Activated T-cell treated with anti-CD3 and anti-CD28 coated beads for 4 hours (primary cell): ENCODE measurements at places on chromosomes 7 and 10.

DNA sequence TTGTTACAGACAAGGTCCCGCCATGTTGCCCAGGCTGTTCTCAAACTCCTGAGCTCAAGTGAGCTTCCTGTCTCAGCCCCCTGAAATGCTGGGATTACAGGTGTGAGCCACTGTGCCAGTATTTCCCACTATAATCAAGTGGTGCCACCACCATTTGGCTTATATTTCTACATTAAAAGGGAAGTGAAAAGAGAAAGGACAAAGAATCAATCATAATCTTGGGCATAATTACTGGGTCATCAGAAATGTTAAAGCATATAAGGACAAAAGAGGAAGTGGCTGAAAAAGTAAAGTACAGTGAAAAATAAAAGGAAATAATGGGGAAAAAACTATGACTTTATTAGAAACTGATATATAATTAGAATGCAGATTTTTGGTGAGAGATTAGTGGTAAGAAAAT is 25.7 kb upstream of the ENTPD1 start:
- no peak for DNase-seq

- no peak for DNase-seq
These were observed 78.2 kb downstream of the MYL10 start for GRCh38 chr7:101550641-101551541.

DNA sequence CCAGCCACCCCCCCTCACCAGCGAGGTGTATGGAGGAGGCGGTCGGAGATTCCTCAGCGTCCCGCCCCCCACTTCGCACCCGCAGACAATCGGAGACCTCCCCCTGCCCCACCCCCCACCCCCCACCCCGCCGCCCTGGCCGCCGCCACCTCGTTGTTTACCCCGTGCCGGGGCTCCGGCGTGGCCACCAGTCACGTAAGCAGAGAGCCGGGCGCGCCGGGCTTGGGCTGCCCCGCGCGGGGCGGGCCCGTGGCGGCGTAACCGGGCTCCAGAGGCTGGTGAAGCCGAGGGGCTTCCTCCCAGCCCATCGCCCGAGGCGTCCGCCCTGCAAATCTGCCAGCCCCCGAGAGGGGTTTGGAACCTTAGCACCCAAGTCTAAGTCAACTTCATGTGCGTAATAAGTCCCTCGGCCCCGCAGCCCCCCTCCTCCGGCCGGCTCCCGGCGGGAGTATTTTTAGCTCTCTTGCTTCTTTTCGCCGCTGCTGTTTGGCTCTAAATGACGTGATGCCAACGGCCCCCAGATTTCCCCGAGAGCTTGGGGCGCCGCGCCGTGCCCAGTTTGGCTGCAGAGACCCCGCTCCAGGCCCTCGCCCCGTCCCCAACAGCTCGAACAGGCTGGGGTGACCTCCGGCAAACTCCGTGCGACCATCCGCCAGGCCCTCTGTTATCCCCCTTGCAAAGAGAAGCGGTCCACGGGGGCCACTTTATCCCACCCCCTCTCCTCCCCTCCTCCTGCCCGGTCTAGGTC is 2.7 kb downstream of the MXI1 start:
- DNase-seq, result no peak

- no peak for DNase-seq
These were observed 66.2 kb upstream of the CCNY start for GRCh38 chr10:35270100-35270499.

DNA sequence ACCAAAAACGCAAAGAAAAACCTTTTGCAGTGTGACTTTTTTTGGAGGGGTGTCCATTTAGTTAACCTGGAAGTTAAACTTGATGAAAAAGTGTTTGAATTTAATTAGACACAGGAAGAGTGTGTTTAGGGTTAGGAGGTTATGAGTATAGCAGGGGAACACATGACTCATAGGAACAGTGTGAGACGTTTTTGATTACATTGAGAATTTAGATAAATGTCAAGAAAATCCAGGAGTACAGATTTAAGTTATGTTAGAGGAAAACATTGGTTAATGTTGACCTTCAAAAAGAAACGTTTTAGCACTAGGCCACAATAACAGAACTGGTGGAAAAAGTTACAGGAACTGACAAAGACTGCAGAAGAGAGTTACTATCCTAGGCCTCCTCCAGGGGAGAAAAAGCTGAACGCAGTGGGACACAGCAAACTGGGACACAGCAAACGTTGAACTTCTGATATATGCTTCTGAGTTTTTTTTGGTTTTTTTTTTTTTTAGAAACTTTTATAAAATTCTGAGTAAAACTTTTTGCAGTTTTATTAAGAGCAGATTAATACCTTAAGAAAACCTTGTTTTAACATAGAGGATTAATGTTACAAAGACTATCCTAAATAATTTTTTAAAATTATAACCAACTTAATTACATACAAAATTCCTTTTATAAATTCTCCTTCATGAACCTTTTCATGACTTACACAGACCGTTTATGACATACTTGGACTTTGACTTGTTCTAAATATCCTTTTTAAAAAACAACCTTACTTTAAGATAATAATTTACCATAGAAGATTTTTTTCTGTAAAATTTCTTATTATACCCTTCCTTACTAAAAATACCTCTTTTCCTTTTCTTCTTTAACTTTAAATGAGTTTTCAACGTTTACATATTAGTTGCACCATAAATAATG is 22.2 kb downstream of the LANCL2 start:
- DNase-seq, result no peak

- DNase-seq, result no peak
These were observed 30.0 kb downstream of the STK17A start for GRCh38 chr7:43612599-43613589.

DNA sequence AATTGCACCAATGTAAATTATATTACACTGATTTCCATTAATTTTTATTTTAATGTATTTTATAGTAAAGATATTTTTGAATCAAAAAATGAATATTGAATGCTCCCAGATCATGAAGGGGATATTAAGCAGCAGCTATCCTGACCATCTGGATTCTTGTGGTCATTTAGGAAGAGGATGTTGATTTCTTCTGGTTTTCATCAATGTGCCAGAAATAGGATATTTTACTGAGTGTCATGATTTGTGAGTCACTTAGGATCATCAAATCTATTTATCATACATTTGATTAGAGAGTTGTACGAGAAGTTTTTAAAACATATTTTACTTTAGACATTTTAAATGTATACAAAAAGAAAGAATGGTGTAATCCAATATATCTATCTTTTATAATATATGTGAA is 366.3 kb upstream of the CHRM2 start:
- no peak for DNase-seq

- DNase-seq, result no peak
These were observed 241.5 kb downstream of the WDR37 start for GRCh38 chr10:1297566-1298301.

- no peak for DNase-seq
These were observed 5.6 kb upstream of the ING3 start for GRCh38 chr7:120944826-120945562.
